ENCODE measurements at places on chromosomes 2 and 18.
A peak's percentile ranks its signal among the peaks of the same experiment; 100 is the strongest.

- DNase-seq = no peak
Measured at GRCh38 chr2:20169796-20170703, 54.9 kb downstream of the SDC1 start.

DNA sequence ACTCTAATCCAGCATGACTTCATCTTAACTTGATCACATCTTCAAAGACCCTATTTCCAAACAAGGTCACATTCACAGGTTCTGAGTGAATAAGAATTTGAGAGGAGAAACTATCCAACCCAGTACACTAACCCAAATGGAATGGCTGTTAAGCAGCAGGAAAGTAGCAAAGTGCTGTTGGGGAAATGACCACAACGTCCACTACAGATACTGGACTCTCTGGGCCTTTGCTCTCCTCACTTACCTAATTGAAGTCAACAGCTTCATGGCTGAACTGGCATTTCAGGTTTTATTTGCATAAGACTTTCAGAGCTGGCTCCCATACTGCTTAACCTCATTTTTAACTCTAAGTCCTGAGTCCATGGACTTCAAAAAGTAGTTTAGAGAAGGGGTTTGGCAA is 38.0 kb upstream of the ACVR2A start:
- DNase-seq = no peak

- no peak for DNase-seq
Measured at GRCh38 chr2:156110890-156111289, 221.6 kb downstream of the NR4A2 start.

GRCh38 chr2:121052023-121052422 is 233.0 kb downstream of the TFCP2L1 start:
- no peak for DNase-seq

DNA sequence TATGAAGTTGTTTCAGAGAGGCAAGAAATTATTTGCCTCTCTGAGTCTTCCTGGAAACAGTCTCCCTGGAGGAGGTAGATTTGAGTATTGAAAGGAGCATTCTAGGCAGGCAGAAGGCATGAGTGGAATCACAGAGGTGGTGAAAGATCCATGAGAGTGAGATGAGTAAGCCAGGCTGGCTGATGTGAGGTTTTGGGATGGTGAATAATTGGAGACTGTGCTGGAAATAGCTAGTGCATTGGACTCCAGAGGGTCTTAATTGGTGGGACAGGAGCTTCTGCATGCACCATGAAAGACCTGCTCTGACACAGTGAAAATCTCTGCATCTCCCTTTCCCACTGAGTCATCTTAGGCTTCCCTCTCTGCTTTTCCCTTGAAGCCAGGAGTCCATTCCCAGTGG is 46.3 kb downstream of the CDC42EP3 start:
- DNase-seq = no peak

- DNase-seq = no peak
Measured at GRCh38 chr2:150234787-150235446, 252.6 kb downstream of the RND3 start.

- DNase-seq = no peak
Measured at GRCh38 chr2:160474891-160475787, 18.5 kb downstream of the RBMS1 start.

GRCh38 chr2:201931951-201932350 is 101.7 kb upstream of the FZD7 start:
- no peak for DNase-seq

GRCh38 chr2:205175831-205176230 is 506.5 kb upstream of the NRP2 start:
- no peak for DNase-seq

- DNase-seq = no peak
Measured at GRCh38 chr2:9205963-9206948, at the start of gene ASAP2. Gene ASAP2 (plus strand): TSS chr2:9206812. CDS start chr2:9207105, 293 bp downstream.

DNA sequence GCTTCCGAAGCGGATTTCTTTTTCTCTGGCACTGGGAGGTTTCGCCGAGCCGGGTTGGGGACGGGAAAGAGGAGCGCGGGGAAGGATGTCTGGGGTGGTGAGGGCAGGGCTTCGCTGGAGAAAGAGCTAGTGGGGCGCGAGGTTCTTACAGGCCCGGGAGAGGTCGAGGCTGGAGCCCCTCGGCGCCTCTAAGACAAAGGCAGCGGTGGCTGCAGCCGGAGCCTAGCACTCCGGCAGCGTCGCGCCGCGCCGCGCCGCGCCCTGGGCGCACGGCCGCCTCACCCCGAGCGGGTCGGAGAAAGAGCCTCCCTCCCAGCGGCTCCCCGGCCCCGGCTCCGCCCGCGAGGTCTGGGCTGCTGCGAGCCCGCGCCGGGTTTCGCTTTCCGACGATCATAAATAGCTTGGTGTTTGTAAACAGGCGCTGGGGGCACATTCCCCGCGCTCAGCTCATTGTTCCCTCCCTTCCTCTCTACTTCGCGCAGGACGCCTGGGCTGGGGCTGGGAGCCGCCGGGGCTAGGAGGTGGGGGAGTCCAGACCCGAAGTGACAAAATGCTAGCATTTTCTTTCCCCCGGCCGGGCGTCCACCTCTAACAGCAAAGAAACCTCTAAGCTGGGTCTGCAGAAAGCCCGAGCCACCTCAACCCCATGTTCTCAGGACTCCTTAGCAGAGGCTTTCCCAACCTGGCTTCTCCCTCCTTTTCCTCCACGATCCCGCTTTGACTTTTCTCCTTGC is 813 bp upstream of the MEIS1 start:
- no peak for DNase-seq

DNA sequence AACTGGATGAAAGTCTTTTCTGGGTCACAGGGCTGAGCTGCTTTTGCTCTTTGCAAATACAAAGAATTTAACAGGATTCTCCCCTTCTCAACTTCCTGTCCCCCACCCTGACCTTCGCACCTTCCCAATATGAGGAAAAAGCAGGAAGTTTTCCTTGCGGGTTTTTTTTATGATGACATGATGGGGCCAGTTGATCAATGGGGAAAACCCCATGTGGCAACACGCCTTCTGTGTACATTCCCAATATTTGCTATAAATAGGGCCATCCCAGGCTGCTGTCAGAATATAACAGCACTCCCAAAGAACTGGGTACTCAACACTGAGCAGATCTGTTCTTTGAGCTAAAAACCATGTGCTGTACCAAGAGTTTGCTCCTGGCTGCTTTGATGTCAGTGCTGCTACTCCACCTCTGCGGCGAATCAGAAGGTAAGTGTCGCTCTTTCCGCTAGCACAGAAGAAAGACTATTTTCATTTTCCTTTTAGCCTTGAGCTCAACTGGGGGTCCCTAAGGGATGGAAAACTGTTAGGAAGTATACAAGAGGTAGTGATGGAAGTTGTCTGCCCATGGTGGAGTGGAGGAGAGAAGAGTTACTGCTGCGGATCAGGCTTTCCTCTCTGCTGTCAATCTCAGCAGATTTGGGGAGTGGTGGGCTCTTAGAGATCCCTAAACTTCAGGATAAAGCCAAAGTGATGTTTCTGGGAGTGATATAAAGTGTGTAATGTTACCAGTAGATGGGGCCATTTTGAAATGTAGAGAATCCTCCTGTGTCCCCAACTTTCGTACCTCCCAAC is at the start of gene CCL20:
TSS of gene CCL20 (plus strand) at position 281 of the 792 bp plus-strand sequence. CDS start at position 351, 70 bp downstream.
- DNase-seq = no peak

GRCh38 chr2:230930928-230931555 is 6.0 kb upstream of the GPR55 start:
- DNase-seq = no peak

- no peak for DNase-seq
Measured at GRCh38 chr2:234272069-234272850, 221.8 kb downstream of the SPP2 start.

- DNase-seq = no peak
Measured at GRCh38 chr2:102091121-102091520, 51.4 kb upstream of the IL1R1 start.

DNA sequence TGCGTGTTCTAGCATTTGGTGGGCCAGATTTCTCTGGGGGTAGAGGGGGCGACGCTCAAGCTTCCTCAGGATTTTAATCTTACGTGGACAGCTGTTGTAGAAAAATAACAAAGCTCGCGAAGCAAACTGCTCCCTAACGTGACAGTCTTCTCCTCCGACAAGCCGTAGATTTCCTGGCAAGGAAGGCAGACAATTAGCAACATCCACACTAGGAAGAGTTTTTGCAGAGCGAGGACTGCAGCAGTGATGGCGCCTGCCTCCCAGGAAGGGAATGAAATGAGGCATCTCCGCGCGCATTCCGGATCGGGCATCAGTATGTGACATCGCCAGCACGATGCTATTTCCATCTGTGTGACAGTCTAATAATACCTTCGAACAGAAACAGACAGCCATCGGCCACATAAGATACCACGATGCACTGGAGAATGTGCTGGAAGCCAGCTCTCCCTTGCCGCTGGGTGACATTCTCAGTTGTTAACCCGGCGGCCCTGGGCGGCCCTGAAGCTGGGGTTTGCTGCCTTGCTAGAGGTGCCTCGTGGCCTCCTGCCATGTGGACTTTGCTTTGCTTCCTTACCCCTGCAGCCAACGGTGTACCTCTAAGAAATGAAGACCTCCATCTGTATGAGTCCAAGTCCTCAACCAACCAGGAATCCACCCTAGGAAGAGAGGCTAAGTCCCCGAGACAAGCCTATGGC is 101.8 kb upstream of the AGAP1 start:
- DNase-seq = no peak

DNA sequence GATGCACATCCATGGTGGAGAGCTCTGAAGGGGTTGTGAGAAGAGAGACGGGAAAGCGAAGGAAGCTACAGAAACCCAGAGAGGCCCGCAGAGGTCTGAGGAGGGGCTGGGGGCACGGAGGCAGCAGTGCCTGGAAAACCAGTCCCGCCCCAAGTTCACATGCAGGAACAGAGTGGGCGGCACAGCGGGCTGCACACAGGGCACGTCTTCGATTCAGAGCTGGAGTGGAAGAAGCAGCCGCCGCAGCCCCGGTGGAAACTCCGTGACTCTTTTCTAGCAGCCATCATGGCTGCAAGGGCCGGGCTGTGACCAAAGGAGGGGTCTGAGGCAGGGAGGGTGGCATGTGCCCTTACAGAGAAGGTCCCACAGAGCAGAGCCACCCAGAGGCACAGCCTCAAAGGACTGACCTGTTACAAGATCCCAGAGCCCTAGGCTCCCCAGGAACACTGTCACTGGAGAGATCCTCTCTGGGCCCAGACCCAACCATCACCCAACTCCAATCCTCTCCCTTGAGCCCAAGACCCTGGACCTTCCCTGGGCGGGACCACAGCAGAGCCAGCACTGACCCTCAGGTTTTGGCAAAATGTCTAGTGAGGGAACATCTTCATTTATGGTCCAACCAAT is 10.7 kb downstream of the PRKAG3 start:
- no peak for DNase-seq

GRCh38 chr2:106339132-106339531 is 129.1 kb downstream of the RGPD3 start:
- no peak for DNase-seq

DNA sequence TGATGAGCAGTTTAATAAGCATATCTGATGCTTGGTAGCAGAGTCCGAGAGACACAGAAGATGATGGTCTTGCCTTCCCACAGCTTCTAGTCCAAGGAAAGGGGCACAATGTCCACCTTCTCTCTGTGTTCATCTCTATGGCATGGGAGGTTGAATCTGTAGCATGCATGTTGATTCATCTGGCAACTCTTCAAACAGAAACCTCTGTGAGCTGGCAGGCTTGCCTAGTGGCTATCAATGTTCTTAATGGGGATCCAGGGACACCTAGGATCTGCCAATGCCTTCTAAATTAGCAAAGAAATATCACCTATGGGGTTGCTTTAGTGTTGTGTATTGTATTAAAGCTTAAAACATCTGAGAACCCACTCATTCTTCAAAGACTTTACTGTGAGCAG is 170.8 kb downstream of the INO80D start:
- DNase-seq = no peak

DNA sequence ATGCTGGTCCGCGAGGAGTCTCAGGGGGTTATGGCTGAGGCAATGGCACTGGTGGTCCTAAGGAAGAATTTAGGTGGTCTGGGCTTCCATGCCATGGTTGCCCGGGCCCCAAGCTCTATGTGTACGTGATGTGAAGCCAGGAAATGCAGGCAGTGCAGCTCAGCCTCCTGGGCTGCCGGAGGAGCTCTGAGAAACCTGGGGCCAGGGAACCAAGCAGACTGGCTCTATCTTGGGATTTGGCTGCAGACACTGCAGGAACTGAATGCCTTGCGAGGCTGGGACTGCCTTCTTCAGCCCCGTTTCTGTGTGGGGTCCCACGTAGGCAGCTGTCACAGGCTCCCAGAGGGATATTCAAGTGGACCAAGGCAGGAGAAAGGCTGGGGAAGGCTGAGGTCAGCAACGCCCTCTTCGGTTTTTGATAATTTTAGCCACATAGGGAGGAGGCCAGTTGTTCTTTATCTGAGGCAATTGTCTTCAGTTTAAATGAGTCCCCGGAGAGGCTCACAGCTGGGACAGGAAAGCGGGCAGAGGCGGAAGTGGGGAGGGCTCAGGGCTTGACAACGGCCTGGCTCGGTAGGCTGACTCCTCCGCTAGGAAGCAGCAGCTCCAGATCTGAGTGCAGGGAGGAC is 77.7 kb downstream of the RHOB start:
- no peak for DNase-seq

GRCh38 chr2:45909677-45910191 is 258.3 kb downstream of the PRKCE start:
- DNase-seq = no peak

DNA sequence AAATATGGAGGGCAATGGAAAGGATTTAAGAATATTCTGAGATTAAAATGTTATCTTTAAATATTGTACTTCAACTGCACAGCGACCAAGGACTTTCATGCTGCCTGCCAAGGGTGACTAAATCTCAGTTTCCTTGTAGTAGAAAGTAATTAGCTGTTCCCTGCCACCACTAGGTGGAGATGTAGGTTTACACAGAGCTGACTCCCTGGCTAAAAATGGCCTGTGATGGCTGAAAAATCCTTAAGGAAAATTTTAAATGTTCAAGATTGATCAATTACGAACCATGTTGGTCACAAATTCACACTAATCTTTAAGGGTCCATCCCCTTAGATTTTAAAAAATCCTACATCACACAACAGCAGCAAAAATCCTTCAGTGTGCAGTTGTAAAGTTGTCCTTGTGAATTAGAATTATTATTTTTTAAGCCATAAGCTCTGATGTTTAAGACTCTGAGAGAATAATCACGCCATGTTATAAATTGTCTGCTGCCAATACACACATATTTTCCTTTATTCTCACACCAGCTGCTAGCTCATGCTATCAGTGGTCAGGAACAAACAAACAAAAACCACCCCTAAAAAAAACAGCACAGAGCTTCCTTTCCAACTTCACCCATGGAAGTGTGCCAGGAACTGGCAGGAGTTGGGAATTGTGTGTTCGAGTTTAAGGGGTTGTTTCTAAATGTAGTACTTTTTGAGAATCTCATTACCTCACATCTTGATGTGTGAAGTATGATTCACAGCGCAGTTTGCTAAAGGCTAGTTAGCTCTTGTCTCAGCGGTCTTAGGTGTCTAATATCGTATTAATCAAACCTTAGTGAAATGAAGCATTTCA is 399.8 kb downstream of the TMEM182 start:
- peak; percentile 16 for DNase-seq

GRCh38 chr2:217687771-217688170 is 315.0 kb downstream of the TNS1 start:
- no peak for DNase-seq

Measured in NCI-H2107 (cell line).